ENCODE measurements at places on chromosomes 11 and 22.

DNA sequence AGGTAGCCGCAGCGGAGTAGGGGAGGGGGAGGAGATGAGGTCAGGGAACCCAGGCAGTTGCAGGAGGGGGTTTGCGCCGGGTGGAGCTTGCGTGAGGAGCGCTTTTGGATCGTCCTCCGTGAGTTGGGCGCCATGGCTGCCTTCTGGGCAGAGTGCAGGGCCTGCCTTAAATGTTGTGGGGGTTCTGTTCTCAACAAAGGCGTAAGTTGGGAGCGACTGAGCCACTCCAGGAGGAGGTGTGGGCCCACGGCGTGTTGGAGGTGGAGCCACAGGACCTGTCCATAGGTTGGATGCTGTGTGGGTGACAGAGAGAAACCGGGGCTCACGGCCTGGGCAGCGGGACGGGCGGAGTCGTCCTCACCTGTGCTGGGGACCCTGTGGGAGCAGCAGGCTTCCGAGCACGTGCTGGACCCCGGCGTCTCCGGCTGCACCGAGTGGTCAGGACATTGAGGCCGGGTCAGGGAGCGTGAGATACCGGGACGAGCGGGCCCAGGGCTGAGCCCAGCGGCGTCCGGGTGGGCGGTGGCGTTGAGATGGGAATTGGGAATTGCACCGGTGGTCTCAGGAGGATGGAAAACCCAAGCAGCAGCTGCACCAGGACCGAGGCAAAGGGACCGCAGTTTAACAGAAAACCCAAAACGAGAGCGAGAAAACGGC lies 977 bp upstream of the PGGHG start:
- no peak for DNase-seq

DNA sequence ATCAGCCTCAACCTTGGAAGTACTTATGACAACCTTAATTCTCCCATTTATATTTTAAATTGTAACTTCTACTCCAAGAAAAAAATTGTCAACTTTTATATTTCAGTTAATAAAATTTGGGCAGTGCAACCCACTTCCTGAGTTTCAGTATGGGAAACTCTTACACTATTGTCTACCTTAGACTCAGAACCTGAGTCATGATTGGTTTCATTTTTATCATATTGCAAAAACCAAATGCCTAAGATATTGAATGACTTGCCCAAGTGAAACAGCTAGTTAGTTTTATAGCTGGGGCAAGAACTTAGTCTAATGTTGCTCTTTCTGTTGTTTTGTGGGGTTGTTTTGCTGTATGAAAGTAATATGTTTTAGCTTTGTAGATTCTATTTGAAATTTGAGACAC lies 334.0 kb upstream of the ARHGAP42 start:
- DNase-seq = no peak

DNA sequence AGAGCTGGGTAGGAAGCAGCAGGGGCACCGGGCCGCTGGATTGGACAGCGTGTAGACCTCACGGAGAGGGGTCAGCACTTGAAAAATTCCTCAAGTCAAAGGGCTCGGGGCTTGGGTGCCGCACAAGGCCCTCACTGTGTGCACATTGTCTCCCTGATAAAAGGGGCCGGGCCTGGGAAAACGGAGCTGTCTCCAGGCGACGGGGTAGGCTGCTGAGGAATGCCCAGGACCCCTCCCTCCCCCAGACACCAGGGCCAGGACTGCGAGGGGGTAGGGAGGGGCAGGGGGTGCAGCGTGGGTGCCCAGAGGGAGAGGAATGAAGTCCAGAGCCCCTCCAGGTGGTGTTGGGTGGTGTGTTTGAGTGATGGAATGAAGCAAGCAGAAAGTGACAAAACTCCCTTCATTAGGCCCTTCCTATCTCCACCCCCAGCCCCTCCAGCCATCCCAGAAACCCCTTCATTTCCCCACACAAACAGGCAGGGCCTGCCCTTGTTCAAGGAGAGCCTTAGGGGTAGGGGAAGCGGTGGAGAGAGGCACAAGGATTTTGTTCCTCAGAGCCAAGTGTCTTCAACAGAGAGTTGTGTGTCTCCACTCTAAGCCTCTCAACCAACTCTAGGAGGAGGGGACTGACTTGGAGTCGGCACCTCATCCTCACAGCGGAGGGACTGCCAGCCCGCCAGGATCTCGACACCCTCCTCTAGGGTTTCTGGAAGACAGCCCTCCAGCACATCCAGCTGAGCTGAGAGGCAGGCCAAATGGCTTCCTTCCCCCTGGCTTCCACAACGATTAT lies 63.9 kb downstream of the SYN3 start:
- no peak for DNase-seq

DNA sequence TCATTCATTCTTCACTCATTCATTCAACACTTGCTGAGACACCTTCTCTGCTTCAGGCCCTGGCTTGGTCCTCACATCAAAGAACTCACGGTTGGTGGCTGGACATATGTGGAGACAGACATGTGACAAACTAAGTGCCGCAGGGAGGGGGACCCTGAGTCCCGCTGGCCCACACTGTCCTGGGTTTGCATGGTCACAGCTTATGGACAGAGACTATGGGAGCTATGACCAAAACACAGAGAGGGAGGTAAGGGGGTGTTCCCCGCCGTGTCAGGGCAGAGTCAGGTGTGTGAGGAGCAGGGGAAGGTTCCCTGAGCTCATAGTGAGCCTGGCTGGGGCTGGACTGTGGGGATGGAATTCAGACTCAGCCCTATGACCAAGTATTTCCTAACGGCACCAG lies 123.1 kb downstream of the MPPED1 start:
- no peak for DNase-seq

GRCh38 chr22:33883961-33884808 lies 36.1 kb downstream of the LARGE1 start:
- DNase-seq = no peak

DNA sequence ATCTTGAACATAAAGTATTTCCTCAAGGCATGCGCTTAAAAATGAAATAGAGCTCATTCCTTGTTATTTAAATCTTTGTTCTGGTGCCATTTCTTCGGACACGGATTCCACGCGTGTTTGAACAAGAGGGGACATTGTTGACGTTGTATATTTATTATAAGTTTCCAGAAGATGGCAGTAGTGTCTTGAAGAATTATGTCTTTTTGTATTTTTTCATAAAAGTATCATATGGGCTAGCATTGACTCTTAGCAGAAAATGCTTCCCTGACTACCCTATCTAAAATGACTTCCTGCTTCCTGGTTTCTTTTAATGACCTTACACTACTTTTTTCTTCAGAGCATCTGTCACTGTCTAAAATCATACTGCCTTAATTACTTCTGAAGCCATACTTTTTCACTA lies 20.4 kb downstream of the BIRC2 start:
- no peak for DNase-seq

- no peak for DNase-seq
Observed at GRCh38 chr11:125073616-125074483, 10.7 kb downstream of the SLC37A2 start.

DNA sequence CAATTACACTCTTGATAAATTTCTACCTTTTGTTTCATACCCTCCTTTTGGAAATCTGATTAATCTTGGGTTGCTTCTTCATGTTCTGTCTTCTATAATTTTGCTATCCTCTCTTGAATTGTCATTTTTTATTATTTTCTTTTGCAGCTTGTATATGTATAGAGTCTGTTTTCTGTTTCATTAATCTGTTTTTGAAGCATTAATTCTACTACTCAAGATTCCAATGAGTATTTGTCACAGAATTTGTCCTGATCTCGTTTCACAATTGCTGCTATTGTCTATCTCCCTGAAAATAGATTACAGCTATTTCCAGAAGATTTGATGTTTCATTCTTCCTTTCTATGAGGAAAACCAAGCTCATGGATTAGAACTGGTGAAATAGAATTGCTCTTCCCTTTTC lies 406.1 kb downstream of the DYNC2H1 start:
- DNase-seq = no peak

DNA sequence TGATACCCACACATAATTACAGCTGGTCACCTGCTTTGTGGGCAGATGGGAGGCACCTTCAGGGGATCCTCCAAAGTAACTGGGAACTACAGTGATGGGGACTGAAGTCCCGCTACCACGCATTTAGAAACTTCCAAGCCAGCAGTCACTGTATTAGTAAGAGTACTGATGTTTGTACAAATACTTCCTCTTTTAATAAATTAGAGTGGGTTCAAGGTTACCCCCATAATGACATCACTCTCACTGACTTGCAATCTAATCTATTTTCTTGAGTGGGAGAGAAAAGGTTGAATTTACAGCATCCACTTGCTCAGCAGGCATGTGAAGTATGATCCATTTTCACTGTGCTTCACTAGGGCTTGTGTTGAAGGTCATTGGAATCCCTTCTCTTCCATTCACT lies 72.1 kb upstream of the TIMP3 start:
- no peak for DNase-seq

DNA sequence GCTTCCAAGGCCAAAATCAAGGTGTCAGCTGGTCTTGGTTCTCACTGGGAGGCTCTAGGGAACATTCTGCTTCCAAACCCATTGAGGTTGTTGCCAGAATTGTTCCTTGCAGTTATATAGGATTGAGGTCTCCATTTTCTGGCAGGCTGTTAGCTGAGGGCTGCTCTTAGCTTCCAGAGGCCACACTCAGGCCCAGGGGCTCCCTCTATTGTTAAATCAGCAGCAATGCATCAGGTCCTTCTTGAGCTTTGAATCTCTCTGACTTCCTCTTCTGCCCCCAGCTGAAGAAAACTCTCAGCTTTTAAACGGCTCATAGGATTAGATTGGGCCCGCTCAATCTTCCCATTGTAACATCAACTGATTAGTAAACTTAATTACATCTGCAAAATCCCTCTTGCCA lies 39.3 kb upstream of the BSX start:
- DNase-seq = no peak

DNA sequence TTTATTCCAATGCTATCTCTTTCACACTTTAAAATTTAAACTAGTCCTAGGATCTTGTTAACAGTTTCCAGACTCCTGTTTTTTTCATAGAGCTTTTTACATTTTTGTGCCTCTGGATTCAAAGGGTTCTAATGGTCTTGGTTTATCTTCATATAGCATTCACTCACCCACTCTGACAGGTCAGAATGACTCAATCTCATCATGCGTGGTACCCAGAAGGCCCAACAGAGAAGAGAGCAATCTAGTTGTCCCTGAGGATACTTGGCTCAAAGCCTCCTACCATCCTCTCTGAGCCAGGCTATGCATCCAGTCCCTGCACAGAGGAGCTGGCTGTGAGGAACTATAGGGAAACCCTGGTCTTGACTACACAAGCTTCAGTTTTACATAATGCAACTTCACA lies 27.5 kb downstream of the MAML2 start:
- DNase-seq = no peak

GRCh38 chr22:49715450-49715849 lies 112.2 kb downstream of the BRD1 start:
- DNase-seq = no peak

GRCh38 chr22:42639541-42640241 lies 710 bp downstream of the ATP5MGL start:
- no peak for DNase-seq

- no peak for DNase-seq
Observed at GRCh38 chr11:29773656-29774264, 243.1 kb downstream of the KCNA4 start.

GRCh38 chr11:111846063-111846462 lies 25.3 kb downstream of the ALG9 start:
- no peak for DNase-seq

DNA sequence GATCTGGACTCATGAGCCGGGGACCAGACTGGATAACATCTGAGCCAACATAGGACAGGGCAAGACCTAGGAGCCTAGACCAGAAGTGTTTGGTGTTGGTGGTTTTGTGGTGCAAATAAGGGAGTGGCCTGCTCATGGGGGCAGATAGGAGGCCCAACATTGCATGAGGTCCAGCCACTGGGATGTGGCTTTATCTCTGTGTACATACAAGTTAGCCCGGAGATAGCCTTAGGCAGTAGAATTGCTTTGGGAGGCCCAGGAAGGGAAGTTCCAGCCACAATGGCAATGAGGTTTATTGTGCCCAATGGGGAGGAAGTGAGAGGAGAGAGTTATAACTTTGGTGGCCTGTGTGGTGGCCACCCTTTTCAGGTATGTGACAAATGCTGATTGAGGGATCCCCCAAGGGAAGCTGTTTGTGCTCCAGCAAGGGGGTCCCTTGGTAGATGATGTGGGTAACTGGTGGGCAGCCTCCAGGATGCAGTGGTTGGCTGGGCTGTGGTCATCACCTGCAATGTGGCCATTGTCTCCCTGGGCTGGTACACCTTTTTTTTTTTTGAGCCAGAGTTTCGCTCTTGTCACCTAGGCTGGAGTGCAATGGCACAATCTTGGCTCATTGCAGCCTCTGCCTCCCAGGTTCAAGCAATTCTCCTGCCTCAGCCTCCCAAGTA lies 6.4 kb downstream of the LMO2 start:
- DNase-seq = no peak

DNA sequence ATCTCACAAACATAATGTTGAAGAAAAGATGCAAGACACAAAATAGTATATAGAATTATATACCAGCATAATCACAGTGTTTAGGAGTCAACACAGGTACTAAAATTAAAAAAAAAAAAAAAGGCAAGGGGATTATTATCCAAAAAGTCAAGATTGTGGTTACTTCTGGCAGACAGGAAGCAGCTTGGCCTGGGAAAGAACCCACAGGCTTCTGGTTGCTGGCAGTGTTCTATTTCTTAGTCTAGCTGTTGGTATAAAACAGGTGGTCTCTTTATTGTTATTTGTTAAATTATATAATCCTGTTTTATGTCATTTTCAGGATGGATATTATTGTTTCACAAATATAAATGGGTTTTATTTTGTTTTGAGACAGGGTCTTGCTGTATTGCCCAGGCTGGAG lies 54.0 kb downstream of the C11orf58 start:
- no peak for DNase-seq

DNA sequence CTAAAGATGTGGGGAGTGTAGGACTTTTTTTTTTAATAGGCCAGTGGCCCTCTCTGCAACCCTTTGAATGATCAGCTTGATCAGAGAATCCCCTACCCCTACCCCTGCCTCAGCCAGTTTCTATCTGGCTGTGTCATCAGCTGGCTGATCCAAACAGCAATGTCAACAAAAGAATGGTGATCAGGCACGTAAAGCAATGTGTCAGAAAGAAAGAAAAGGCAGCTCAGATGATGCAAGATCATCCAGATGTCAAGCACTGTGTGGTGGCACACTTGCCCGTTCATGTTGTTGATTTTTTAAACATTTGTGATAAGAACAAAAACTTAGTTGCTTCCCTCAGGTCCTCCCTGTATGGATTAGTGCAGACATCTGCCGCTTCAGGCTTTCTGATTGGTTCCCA lies 26.3 kb upstream of the EHF start:
- DNase-seq = no peak

DNA sequence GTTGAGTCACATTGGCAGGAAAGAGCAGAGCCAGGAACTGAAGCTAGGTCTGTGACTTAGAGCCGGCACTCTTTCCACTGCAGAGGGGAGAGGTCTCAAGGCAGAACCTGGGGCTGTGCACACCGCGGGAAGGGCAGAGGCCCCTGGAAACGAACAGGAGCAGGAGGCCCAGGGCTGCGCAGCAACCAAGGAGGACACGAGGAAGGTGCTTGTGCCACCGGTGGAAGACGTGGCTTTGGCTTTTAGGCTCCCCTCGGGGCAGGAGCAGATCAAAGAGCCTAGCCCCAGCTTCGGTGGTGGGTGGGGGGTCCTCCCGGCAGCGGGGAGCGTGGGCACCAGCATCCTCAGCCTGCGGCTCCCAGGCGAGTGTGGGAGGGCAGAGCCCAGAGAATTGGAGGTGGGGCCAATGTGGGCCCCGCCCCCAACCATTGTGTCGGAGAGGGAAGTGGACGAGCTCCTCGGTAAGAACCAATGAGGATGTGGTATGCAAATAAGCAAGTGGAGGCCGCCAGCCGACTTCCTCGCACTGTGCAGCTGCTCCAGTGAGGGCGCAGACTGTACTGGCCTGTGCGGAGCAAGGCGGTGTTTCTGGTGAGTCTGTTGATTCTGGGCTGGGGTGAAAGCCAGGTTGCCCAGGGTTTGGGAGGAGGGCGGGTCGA lies at the start of gene CCDC116:
CCDC116 (plus strand) TSS at position 524 of the 659 bp plus-strand sequence. CDS start 422 bp downstream, outside the sequence.
- DNase-seq = no peak

Data from T1000 (cell line).